ENCODE measurements at places on chromosomes 16 and 17.

DNA sequence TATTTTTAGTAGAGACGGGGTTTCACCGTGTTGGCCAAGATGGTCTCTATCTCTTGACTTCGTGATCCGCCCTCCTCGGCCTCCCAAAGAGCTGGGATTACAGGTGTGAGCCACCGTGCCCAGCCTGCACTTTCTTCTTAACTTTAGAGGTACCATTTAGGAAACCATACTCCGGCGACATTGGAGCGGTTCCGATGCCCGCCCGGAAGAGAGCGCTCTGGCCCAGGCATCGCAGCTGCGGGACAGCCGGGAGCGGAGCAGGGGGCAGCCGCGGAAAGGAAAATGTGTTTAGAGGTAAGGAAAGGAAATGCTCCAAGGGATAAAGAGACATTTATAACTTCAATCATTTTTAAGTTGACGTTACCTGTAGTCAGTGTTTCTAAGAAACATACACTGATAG lies 6.0 kb upstream of the HS3ST3B1 start:
- DNase-seq: no peak

DNA sequence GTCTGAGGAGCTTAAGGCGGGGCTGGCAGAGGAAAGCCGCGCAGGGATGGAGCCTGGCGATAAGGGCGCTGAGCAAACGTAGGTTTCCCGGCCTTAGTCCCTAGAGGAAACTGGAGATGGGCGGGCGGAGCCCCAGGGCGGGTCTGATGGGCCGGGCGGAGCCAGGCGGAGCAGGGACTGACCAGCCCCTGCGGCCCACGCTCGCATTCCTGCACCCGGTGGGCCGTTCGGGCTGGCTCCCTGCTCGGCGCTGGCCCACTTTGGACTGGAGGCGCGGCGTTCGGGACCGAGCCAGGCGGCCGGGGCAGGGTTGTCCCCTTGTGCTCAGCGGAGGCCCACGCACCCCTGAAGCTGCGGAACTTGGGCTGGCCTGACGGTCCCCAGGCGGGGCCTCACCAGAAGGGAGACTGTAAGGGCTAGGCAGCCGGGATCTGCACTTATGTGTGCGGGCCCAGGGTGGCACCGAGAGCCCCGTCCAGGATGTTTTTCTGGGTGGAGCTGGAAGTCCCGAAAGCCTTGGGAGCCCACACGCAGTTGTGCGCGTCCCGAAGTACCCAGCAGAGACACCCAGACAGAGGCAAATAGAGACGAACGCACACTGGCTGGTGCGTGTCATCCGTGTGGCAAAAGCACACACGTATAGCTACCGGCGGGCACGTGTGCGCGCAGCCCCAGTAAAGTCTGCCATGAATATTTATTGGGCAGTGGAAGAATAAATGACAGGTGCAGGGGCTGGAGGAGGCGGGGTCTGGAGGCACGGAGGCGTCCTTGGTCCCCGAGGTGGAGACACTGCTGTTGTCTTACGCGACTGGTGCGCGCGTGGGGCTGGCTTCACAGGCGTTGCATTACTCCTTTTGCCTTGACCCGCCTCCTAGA lies 1.4 kb downstream of the PYDC1 start:
- DNase-seq: no peak

GRCh38 chr17:41492771-41493170 lies 3.1 kb upstream of the KRT36 start:
- no peak for DNase-seq

GRCh38 chr16:371515-372301 lies 1.4 kb upstream of the MRPL28 start:
- DNase-seq: no peak

DNA sequence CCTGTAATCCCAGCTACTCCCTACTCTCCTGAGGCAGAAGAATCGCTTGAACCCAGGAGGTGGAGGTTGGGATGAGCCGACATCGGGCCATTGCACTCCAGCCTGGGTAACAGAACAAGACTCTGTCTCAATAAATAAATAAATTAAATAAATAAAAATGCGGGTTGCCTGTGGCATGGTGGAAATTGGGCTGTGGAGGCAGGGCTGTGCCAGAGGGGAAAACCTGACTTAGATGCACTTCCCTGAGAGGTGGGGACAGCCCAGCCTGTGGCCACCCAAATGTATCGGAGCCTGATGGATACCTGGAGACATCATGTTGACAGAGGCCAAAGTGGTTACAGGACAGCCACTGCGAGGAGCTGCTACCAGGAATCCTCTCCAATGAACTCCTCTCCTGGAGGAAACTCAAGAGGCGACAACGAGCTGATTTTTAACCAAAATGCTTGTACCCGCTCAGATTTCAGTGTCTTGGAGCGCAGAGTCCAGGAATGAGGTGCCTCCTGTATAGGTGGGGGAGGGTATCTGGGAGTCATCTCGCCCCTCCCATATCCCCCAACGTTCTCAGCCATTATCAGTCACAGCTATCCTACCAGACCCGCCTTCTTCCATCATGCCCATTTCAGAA lies 32.3 kb downstream of the DDX19A start:
- DNase-seq: no peak

DNA sequence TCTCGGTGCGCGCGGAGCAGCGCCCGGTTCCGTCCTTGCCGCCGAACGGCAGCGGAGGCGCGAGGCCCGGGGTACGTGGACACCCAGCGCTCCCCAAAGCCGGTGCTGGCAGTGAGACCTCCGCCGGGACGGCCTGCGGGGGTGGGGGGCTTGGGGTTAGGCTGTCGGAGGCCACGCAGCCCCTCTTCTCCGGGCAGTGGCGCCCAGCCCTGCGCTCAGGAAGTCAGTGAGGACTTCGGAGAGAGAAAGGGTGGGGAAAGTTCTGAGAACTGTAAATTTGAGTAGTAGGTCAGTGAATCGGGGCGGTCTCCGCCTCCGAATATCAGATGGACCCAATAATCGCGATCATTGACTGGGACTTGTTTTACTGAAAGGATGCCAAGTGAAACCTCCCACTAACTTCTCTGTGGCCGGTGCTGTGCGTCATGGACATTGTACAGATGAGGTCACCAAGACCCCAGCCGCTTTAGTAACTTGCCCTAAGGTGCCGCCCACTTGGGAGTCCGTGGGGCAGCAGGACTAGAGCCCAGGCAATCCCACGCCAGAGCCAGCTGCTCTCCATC lies 468 bp downstream of the IL4R start:
- DNase-seq: peak; percentile 82

- DNase-seq: no peak
Observed at GRCh38 chr17:69473841-69474831, 59.6 kb downstream of the MAP2K6 start.

Data from stimulated activated CD4-positive, alpha-beta T cell treated with anti-CD3 and anti-CD28 coated beads, Interleukin-1b, Interleukin-23, amount 100 ng/mL, for 48 hours (primary cell).